ENCODE measurements at places on chromosomes 1 and 21.
A peak's percentile ranks its signal among the peaks of the same experiment; 100 is the strongest.

- no peak for DNase-seq
These were observed 227.2 kb downstream of the DPYD start for GRCh38 chr1:97693601-97694000.

GRCh38 chr1:109640285-109640865, 15.5 kb upstream of the GSTM4 start:
- DNase-seq: peak; percentile 69

- DNase-seq: no peak
These were observed 25.4 kb downstream of the ASH1L start for GRCh38 chr1:155537193-155537592.

- DNase-seq: no peak
These were observed 52.8 kb upstream of the GNG4 start for GRCh38 chr1:235702412-235702811.

DNA sequence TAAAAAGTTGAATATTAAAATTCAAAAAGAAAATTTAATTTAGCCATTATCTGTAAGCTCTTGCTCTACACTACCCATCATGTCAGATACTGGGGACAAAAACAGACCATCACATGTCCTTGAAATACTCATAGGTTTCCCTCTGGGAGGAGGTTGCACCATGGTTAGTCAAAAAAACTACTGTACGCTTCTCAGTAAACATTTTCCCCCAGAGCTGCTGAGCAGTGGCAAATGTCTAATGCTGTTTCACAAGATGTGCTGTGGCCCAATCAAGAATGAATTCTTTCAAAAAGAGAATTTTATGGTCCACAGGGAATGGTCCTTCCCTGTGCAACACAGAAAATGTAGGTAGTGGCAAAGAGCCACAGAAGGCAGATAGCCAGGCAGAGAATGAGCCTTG, 6.1 kb downstream of the SLC25A24 start:
- DNase-seq: no peak

- DNase-seq: no peak
These were observed 158.9 kb downstream of the ZBTB18 start for GRCh38 chr1:244209955-244210354.

DNA sequence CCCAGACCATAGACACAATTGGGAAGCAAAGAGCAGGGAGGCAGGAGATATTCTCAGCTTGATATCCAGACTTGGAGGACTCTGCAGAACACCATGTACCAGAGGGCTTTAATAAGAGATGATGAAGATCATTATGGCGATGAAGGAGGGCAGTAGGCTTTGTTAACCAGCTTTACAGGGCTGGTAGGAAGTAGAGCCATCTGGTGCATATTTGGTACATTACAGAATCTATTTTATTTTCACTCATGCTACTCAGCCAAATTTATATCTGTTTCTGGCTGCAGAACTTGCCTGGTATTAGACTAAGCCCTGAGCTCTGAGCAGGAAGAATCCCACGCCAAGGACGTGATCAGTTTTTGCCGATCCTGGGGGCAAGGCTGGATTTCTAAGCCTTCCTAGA, 61.8 kb upstream of the SYT6 start:
- DNase-seq: no peak

DNA sequence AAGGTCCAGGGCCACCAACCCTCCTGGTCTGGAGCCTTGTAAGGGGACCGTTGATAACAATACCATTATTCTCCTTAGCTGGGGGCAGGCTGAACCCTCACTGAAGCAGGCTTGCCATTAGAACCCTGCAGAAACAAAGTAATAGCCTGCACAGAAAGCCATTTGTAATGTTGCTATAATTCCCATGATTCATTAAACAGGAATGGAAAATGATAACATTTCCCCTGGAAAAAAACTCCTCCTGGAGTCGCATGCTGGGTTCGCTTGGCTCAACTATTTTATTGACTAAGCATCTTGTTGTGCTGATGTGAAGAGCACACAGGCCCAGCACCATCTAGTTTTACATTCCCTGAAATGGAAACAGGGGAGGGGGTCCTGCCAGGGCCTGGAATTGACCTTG, 155.6 kb upstream of the CSF3R start:
- no peak for DNase-seq

DNA sequence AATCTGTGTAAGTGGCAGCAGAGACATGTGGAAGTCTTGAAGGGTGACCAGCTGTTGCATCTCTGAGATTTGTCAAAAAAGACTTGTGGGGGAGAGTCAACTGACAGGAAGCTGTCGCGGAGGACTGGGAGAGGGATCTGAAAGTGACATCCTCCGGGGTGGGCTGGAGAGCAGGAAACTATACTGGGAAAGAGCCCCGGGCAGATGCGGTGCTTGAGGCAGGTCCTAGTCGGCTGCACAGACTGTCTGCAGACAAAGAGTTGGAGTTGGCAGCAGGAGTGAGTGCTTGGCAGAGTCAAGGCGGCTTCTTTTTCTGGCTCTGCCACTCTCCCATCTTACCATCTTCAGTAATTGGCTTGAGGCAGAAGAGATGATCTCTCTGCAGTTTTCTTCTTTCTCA, 294.0 kb upstream of the C1orf87 start:
- peak; percentile 6 for DNase-seq

- no peak for DNase-seq
These were observed 284.0 kb downstream of the PTPRC start for GRCh38 chr1:198922638-198923430.

GRCh38 chr1:93851327-93851712, 27.7 kb downstream of the DNTTIP2 start:
- DNase-seq: no peak

DNA sequence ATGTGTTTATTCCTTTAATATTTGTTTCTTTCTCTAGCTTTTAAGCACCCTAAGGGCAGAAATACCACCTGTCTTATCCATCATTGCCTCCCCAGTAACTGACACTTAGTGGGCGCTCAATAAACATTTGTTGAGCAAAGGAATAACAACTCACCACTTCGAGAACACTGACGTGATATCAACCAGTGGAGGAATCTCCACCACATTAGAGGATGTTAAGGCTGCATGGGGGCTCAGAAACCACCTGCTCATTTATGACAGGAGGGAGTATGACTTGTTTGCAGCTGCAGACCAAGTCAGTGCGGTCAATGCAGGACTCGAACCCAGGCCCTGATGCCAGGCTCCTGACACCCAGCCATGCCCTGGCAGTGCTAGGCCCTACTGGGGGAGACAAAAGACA, 102.6 kb downstream of the MRPL37 start:
- no peak for DNase-seq

GRCh38 chr1:205921570-205921909, 21.7 kb downstream of the SLC26A9 start:
- DNase-seq: no peak

GRCh38 chr21:15275615-15276235, 210.9 kb upstream of the NRIP1 start:
- DNase-seq: no peak

- no peak for DNase-seq
These were observed 28.5 kb downstream of the SKI start for GRCh38 chr1:2256435-2257244.

DNA sequence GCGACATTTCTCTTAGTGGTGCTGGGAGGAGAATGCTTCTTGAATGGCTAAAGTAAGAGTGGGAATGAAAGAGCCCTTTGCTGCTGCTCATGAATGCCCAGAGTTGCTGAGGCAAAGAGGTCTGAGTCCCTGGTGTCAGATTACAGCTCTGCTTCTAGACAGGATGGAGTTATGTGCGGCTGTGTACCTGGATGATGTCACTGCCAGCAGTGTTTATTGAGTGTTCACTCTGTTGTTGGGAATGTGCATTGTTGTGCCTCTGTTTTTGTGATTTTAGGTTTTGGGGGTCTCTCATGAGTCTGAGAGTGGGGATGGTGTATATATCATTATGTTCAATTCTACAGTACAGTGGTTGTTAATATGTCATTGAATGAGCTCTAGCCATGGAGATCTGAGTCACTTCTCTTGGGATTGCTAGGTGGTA, 2.7 kb downstream of the CDC14A start:
- peak; percentile 65 for DNase-seq

- DNase-seq: no peak
These were observed 164.4 kb downstream of the ZNF281 start for GRCh38 chr1:200245473-200245872.

DNA sequence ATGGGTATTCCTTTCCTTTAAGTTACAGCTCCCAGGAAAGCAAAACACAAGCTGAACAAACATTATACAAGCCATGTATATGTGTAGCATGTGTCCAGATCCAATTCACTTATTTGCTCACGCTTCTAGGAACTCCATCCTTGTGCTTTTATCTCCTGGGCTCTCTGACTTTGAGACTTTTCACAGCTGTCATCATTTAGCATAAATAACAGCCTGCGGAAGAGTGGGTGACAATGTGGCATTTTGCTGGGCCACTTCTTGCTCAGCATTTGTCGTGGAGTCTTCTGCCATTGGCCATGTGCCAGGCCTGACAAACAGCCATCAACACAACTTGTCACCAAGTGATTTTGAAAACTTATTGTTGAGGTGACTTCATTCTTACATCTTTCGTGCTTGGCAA, 164.3 kb downstream of the KIF26B start:
- DNase-seq: peak; percentile 63

DNA sequence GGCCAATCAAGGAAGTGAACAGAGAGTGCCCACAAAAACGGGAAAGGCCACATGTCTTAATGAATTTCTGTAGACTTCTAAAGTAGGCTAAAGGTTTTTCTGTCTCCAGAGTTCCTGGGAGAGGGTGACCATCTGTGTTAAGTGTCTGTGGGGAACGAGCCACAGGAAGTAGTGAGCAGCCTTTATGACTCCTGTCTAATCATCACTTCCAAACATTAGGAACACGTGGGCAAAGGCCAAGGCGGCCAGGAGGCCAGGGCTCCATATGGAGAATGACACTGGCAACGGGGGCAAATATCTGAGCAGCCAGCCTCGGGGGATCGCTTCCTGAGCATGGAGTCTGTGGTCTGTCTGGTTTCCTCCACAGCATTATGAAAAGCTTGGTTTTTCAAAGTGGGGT, 7.1 kb downstream of the FAM89A start:
- DNase-seq: no peak

- DNase-seq: peak; percentile 100
These were observed 40.9 kb upstream of the PPIAL4F start for GRCh38 chr1:144551543-144552424.

DNA sequence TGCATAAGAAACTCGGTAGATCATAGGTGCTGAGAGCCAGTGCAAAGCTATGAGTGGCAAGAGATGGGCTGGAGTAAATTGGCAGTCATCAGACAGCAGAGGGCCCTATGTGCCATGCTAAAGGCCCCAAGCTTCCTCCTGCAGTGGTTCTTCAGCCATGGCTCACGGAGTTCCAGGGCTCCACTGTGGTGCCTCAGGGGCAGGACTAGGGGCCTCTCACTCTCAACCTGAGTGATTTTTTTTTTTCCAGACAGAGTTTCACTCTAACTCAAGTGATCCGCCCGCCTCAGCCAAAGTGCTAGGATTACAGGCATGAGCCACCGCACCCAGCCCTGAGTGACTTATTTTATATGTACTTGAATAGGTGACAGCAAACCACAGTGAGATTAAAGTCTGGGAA, 10.4 kb upstream of the GJA8 start:
- peak; percentile 72 for DNase-seq

GRCh38 chr21:39144191-39144590, 39.1 kb downstream of the PSMG1 start:
- no peak for DNase-seq

- DNase-seq: no peak
These were observed 41.5 kb downstream of the LRRC53 start for GRCh38 chr1:74470936-74471335.

- DNase-seq: no peak
These were observed 32.0 kb downstream of the NTPCR start for GRCh38 chr1:232982238-232982944.

DNA sequence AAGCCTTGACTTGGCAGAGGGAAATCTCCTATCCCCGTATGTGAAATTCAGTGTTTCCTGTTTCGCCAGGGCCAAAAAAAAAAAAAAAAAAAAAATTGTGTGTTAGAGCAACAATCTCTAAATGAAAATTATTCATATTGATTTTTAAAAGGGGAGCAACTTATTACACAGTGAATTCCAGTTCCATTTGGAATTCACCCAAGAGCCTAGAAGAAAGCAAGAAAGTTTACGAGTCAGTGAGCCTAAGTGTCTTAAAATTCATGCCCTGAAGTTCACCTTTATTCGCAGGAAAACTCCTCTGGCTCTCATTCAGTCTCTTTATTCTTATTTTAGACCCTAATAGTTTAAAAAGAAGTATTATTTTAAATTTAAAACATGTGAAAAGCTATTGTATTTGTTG, 42.1 kb upstream of the HUNK start:
- no peak for DNase-seq

- DNase-seq: no peak
These were observed 118.5 kb downstream of the DMRTB1 start for GRCh38 chr1:53577761-53578100.

- DNase-seq: no peak
These were observed at the start of gene CATSPER4 for GRCh38 chr1:26190373-26190987. Gene CATSPER4 (plus strand): TSS chr1:26190602. CDS start chr1:26190628, 26 bp downstream.

DNA sequence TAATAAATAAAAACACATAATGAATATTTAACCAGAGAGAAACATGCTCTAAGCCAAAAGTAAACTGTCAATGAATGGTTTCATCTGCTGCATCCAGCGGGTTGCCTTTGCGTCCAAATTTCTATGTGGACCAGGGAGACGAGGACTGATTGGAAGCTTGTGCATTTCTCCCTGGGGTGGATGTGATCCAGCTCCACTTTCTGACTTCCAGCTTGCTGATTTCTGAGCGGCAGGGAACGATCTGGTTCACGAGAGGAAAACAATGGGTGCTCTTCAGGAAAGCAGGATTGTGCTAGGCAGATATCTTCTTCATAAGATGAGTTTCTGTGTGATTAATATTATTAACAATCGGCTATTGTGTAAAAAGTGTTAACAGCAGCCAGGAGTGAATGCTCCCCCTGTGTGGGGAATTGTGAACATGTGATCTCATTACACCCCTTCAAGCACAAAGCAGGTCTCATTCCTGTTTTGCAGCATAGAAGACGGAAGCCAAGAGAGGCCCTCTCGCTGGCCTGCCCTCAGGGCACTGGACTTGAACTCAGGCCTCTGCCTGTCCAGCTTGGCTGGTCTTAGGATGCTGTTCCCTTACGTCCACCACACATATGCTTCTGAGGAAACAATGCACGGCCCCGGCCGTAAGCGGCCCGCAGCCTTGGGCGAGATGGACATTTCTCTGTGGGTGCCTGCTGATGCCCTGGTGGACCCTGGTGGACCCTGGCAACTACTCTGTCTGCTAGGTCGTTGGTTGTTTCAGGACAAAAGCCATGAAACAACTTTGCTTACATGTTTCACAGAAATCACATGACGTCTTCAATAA, 183.4 kb upstream of the C1orf174 start:
- DNase-seq: no peak

Measured in SHP77 (cell line).